OCI-M1 (cell line): ENCODE measurements at places on chromosomes 5 and 9.

- no peak for DNase-seq
Measured at GRCh38 chr5:95808013-95808685, 14.4 kb downstream of the GLRX start.

DNA sequence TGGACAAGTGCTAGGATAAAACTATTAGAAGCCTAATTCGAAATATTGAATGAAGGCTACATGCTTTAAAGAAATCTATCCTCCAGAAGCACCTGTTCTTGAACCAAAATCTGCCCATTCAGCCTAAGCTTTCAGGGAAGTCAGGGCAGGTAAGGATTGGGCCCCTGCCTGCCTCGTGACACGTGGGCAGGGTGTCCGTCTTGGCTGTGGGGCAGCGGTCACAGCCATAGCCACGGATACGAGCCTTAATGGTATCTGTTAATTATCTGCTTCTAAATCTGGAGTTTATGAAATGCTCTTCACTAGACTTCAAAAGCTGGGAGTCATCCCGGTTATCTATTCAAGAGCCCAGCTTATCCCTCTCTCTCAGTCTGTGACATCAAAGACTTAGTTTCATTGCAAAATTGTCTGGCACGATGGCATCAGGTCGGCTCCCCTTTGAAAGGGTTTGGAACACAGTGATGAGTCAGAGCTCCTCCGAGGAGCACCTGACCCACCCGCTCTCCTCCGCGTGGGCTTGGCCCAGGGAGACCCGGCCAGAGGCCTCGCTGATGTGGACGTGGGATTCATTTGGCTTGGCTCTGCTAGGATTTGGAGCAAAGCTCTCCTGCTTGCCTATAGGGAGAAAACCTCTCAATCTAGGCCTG, 135.9 kb downstream of the MACROH2A1 start:
- no peak for DNase-seq

GRCh38 chr9:3887786-3888496, 362.1 kb upstream of the RFX3 start:
- DNase-seq, result no peak

- DNase-seq, result no peak
Measured at GRCh38 chr5:168696611-168697010, 117.4 kb upstream of the PANK3 start.
